Right ventricle myocardium inferior (tissue), 1 donor: ENCODE measurements at places on chromosomes 7 and 10.

DNA sequence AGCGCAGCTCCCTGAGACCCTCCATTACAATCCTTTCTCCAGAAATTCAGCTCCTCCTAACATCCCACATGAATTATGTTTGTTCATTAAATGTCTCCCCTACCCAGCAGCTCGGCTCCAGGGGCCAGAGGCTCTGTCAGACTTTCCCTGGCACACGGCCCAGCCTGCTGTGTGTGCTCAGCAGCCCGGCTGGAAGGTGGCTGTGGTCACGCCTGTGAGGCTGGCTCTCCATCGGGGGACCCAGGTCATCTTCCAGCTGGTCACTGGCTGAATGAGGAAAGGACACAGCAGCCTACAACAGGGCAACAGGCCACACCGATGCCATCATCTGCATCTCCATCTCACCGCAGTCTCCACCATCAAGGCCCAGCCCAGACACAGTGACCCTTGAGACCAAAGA lies 219.8 kb downstream of the MAD1L1 start:
- DNase-seq: peak; percentile 82

GRCh38 chr10:14060320-14061070 lies 270.2 kb downstream of the FRMD4A start:
- DNase-seq: no peak

- DNase-seq: no peak
Measured at GRCh38 chr10:585502-585901, 104.0 kb downstream of the DIP2C start.

DNA sequence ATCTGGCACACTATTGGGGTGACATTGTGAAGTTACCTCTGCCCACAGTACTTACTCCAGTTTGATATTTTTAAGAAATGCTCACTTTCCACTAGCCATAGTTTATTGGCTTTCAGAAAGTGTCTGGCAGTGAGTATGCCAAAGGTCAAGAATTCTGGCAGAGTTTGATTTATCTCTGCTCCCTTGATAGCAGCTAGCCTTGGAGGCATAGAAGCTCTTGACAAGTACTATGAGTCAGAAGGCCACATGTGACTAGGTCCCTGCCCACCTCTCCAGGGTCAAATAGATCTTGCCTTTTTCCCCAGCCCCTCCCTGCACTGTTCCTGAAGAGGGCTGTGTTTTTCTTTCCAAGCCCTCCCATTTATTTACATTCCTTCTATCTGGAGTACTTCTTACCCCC lies 202.2 kb downstream of the AUTS2 start:
- DNase-seq: no peak
